ENCODE measurements at places on chromosomes 1 and 21.

DNA sequence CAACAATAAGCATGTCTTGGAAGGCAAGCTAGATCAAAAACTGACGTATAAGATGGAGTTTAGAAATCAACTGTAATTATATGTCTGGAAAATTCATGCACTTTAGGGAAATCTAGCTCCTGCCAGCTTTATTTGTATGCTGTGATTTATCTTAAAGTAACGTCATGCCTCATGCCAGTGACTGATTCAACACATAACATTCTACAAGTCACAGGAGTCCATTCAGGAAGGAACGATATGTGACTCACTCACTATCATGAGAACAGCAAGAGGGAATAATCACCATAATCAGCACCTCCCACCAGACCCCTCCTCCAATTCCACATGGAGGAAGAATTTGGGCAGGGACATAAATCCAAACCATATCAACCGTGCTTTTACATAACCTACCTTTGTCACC is 682.4 kb upstream of the ADAMTS5 start:
- DNase-seq = no peak

DNA sequence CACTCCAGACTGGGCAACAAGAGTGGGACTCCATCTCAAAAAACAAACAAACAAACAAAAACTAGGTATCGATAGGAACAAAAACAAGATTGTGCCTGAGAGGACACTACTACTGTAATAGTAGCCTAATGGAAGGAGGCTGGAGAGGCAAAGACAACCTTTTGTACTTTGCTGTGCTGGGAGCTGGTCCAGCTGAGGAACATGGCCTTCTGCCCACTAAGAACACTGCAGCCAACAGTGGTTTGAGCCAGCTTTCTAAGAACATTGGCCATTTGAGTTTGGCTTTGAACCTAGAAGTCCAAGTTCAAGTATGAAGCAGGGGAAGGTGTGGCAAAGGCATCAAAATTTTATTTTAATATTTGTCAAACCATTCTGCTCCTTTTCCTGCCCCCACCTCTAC is 22.7 kb upstream of the RGS8 start:
- DNase-seq = no peak

GRCh38 chr1:193221651-193222050 is 35.2 kb upstream of the B3GALT2 start:
- DNase-seq = no peak

DNA sequence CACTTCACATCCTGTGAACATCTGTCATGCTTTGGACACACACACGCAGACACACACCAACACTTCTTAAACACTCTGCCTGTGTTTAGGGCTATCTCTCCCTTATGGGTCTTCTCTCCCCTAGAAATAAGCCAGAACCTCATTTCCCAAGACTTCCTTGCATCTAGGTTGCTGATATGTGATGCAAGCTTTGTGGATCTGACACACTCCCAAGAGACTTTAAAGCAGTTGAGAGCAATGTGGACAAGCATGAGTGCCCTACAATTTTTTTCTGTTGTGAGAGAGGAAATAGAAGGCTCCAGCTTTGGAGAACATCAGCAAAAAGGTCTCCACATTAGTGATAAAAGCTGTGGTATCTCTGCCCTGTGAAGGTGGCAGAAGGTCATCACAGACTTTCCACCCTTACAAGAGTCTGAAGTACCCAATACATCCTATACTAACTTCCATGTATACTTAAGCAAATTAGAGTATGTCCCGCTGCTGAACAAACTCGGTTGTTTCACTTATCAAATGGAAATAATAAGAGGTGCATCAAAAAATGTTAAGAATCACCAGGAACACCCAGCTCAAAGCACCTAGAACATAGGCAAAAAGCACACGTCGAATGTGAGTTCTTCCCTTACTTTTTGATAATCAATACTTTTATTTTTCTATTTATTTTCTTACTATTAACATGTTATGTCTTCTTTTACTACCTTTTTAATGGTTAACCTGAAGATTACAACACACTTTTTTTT is 267.6 kb downstream of the SETD4 start:
- DNase-seq = no peak

DNA sequence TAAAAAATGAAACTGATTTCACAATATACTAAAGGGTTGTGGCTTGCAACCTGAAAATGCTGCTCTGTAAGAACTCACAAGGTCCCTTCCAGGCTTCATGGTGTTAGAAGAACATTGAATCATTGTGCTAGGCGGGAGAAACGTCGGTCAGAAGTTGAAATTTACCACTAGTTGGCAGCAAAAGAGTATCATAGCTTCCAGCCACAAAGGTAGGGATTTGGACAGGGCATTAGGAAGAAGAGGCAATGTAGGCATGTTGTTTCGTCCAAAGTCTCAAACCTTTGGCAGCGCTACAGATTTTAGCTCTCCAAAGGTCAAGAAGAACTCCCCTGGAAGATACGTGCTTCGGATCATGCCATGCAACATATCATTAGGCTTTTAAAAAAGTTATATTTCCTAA is 62.5 kb upstream of the ZP4 start:
- no peak for DNase-seq

GRCh38 chr1:169110689-169111447 is 4.4 kb downstream of the ATP1B1 start:
- no peak for DNase-seq

DNA sequence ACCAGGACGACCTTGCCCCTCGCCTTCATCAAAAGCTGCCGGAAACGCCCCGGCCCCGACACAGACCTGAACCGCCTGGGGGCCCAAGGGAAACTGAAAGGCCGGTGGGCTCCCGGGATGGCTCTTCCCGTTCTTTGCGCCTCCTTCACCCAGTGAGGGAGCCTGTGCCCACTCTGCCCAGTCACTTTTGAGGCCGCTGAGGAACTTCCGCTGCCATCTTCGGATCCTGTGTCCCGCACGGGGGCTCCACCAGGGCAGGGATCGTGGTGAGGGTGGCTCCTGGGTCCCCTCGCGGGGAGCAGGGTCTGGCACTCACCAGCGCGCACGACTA is 104.0 kb downstream of the PPIAL4G start:
- no peak for DNase-seq

DNA sequence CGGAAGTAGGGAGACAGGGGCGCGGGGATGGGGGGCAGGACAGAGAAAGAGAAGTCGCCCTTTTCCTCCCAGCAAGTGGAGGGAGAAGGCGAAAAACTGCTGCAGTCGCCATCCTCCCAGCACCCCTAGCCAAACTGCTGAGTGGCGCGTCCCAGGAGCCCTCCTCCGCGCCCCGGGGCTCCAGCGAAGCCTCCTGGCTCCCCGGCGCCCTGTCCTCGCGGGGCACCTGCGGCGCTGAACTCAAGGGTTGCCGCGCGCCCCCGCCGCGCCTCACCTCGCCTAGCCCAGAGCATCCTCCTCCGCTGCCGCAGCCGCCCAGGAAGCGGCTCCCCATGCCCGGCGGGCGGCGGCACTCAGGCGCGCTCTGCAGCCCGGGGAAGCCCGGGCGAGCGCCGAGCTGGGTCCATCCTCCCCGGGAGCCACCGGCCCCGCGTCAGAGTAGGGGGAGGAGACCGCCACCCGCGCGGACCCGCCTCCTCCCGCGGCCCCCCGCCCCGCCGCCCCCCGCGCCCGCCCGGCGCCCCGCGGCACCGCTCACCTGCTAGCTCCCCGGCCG is at the start of gene DAB1:
TSS of gene DAB1 (minus strand) at position 405 of the 556 bp plus-strand sequence. CDS start 133,030 bp downstream, outside the sequence.
- no peak for DNase-seq

DNA sequence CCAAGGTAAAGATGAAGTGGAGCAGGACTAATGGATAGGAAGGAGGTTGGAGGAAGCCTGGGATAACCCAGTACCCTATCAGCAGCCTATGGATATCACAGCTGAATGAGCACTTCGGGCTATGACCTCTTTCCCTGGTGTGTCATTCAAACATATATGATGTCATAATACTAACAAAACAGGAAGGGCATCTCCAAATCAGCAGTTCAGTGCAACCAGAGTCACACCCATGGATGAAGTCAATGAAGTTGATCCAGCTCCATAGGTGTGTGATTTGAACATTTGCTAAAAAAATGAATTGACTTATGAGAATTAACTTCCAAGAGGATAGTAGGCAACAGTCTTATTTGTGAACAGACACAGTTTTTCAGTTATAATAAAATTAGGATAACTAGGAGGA is 1.7 kb upstream of the C1orf116 start:
- DNase-seq = no peak

DNA sequence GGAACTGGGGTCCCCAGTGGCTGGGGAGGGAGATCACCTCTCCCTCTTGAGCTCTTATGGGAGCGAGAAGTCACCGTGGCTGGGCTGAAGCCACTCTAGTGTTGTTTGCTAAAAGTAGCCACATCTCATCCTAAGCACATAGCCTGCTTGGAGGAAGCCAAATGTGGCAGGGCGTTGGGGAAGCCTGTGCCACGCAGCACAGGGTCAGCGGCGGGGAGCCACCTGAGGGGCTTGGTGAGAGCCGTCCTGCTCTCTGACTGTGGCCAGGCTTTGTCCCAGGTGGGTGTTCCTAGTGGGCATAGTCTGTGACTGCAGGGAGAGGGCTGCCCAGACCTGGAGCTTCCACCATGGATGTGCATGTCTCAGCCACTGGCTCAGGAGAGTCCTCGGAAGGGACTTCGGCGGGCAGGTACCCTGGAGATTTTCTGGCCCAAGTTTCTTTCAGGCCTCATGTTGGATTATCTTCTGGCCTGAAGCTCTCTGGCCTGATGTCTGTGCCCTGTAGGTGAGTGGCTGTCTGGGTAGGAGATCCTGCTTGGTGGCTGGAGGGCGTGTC is 38.9 kb downstream of the MORN1 start:
- no peak for DNase-seq

- no peak for DNase-seq
Observed at GRCh38 chr1:213570487-213570886, 417.3 kb upstream of the PROX1 start.

- DNase-seq = no peak
Observed at GRCh38 chr1:230163719-230164118, 96.7 kb downstream of the GALNT2 start.

- no peak for DNase-seq
Observed at GRCh38 chr1:205256951-205257625, 29.3 kb downstream of the TMCC2 start.

- no peak for DNase-seq
Observed at GRCh38 chr1:213466541-213466940, 415.5 kb downstream of the RPS6KC1 start.

DNA sequence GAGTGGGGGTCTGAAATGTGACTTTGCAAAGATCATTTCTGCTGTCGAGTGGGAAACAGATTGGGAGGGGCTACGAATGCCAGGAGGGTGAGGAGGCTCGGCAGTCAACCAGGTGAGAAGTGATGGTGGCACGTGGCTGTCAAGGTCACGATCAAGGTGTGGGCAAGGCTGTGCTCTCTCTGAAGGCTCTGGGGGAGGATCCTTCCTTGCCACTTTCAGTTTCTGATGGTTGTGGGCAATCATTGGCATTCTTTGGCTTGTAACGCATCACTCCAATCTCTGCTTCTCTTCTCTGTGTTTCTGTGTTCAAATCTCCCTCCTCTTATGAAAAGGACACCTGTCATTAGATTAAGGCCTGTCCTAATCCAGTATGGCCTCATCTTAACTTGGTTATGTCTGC is 6.1 kb upstream of the SPSB1 start:
- DNase-seq = no peak

DNA sequence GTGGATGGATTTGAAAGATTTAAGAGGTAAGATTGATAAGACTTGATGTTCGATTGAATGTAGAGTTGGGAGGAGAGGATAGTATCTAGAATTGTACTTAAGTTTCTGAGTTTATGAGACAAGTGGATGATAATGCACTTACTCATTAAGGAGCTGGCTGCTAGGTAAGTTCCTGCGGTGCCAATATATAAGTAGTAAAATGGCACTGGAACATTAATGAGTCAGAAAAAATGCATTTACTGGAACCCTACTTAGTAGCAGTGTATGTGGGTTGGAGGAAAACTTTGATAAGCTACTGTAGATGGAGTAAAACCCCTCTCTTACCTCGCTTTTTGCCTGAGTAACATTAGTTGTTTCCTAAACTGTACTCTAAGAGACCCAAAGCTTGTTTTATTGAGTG is 68.2 kb downstream of the ZFYVE9 start:
- no peak for DNase-seq

DNA sequence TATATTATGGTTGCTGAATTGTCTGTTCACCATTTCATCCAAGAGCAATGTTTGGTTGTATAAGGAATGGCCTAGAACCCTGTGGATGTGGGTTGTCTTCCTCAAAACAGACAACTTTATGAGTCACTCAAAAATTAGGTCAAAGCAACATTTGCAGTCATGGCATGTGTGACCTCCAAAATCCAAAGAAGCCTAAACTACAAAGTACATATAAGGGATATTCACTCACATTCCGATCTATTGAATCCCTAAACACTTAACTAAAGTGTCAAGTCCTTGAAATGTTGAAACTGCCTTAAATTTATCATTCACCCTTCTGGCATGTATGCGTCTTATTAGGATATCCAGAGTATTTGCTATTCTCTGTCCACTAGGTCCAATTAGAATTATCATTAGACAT is 491.5 kb downstream of the NUF2 start:
- DNase-seq = no peak

DNA sequence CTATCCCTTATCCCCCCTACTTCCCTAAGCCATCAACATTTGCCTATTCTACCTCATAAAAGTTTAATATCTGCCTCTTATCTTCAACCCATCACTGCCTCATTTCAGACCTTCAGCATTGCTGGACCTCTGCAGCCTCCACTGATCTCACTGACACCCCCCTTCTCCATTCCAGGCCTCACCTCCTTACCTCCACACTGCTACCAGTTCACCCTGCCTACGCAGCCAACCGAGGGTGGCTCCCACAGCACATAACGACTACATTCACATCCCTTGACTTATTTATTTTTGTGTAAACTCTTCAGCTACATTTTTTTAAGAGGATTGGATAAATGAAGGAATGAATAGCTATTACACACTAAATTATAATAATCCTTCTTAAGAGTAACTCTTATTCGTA is 14.2 kb downstream of the CLCC1 start:
- no peak for DNase-seq

DNA sequence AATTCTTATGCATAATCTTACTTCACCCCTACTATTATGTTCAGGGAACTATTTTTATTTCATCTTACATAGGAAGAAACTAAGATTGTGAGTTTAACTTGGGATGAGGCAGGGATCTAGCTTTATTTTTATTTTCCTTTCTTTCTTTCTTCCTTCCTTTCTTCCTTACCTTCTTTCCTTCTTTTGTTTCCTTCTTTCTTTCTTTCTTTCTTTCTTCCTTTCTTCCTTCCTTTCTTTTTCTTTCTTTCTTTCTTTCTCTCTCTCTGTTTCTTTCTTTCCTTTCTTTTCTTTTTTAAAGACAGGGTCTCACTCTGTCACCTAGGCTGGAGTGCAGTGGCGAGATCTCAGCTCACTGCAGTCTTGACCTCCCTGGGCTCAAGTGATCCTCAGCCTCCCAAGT is 28.9 kb downstream of the NEK2 start:
- DNase-seq = no peak

GRCh38 chr1:162689745-162690671 is 57.7 kb downstream of the DDR2 start:
- no peak for DNase-seq
